Muscle of arm (tissue), 14 donors: ENCODE measurements at places on chromosomes 1 and 21. TPM values are rescaled to one million over a fixed set of nuclear protein-coding genes. Genes with fewer than 3 reads are reported as not detected.

GRCh38 chr1:19210772-19211549 lies 895 bp upstream of the UBR4 start:
- peak; percentile 25 for DNase-seq

GRCh38 chr21:45327441-45328197 lies 39.9 kb upstream of the POFUT2 start:
- DNase-seq, result no peak

- DNase-seq, result no peak
These were observed 466.6 kb upstream of the C1orf87 start for GRCh38 chr1:60540141-60540540.

- no peak for DNase-seq
These were observed 193.2 kb upstream of the PLXNA2 start for GRCh38 chr1:208437401-208437800.

DNA sequence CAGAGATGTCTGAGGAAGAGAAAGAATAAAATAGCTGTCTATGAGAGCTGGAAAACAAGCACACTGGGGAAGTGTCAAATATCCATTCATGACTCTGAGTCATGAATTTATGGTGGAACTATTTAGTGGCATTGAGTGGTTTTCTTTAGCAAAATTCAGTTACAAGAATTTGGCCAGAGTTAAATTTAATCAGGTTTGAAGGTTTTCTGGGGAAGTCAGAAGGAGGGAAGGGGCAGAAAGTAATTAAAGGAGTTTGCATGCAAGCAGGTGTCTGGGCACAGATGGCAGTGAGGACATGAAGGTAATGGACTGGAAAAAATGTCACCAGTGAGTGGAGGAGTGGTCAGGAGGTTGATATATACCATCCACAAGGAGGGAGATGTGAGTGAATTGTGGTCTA lies 121.9 kb upstream of the IVNS1ABP start:
- DNase-seq, result no peak

GRCh38 chr1:228204958-228205357 lies 2.9 kb upstream of the OBSCN start:
- DNase-seq, result peak; percentile 38

The FLG2 gene
- polyA plus RNA-seq, result 0.04 TPM

The SEMA4A gene
- 6.2 TPM for polyA plus RNA-seq

The FCGR3B gene
- polyA plus RNA-seq, result 0.64 TPM
